ENCODE measurements at places on chromosomes 3 and 15.

- no peak for DNase-seq
Measured at GRCh38 chr3:137360531-137361201, 402.9 kb downstream of the IL20RB start.

GRCh38 chr3:94258851-94259250, 196.0 kb downstream of the NSUN3 start:
- DNase-seq, result no peak

- DNase-seq, result no peak
Measured at GRCh38 chr3:67414740-67415139, 239.7 kb downstream of the SUCLG2 start.

- no peak for DNase-seq
Measured at GRCh38 chr15:69340243-69340900, 41.7 kb downstream of the PAQR5 start.

DNA sequence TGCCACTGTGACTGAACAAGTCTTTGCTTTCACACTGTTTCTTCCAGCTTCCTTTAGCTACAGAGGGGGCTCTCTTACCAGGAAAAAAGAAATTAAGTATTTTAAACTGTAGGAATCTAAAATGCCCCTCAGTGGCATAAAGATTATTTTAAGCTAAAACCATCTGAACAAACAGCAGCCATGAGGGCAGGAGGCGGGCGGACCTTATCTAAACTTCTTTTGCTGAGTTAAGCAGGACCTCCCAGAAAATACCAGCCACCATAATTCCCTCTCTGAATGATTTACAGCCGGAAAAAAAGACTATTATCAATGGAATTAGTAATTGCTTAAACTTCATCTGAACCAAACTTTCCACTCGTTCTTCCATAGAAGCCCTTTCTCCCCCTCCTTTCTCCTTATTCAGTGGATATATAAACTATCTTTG, 5.2 kb upstream of the TOPAZ1 start:
- DNase-seq, result no peak

DNA sequence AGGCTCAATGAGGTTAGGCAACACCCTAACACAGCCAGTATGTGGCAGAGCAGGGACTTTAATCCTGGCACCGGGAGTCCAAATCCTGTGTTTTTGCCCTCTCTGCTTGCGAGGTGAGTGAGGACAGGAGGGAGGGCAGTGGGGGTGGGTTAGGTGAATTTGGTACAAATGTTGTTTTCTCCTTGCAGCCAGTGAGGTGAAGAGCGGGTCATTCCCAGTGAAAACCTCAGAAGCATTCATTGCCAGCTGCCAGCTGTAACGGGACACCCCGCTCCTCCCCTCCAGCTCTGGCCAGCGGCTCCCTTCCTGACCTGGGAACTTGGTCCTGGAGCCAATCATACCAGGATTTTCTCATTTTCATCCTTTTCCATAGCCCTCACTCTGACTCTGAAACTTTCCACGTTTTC, 45.7 kb upstream of the RAB6B start:
- no peak for DNase-seq

- no peak for DNase-seq
Measured at GRCh38 chr3:190983875-190984274, 121.4 kb upstream of the GMNC start.

GRCh38 chr15:42344763-42345162, 14.5 kb upstream of the CAPN3 start:
- DNase-seq, result no peak

GRCh38 chr3:127598841-127599570, 795 bp downstream of the MCM2 start:
- DNase-seq, result no peak

DNA sequence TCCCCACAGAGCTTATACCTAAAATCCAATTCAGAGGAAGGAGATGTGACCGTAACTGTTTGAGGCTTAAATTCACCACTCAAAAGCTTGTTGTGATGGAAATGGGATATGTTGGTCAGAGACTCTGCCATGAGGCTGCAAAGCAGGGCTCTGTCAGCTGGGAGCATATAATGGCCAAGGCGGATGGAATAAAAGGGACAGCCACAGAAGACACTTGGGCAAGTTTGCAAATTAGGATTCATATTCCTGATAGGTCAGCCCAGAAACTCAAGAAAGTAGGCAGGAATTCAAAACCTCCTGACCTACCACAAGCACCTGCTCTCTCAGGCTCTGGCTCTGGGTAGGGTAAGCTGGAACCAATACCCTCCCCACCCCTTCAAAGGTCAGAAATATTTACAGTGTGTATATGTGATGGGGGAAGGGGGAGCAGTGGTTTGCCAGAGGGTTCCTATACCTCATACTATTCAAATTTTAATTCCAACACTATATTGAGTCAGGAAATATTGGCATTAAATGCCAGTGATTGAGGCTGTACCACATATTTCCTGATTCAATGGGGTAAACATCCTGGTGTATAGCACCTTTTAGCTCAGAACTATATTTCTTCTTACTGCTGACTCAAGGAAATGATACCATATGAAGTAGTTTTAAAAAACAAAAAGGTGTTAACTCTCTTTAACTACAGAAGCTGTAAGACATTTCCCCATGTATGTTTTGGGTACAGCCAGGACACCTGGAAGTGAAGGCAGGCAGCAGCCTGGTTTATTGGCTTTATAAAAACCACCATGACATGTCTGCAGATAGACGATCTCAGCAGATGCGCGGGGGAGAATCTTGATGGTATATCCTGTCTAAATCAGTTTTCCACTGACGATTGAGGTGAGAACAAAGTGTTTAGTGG, 19.2 kb downstream of the FYCO1 start:
- DNase-seq, result no peak

- DNase-seq, result no peak
Measured at GRCh38 chr15:88021601-88022000, 234.9 kb downstream of the NTRK3 start.

- DNase-seq, result no peak
Measured at GRCh38 chr3:177382944-177383343, 185.7 kb upstream of the TBL1XR1 start.

DNA sequence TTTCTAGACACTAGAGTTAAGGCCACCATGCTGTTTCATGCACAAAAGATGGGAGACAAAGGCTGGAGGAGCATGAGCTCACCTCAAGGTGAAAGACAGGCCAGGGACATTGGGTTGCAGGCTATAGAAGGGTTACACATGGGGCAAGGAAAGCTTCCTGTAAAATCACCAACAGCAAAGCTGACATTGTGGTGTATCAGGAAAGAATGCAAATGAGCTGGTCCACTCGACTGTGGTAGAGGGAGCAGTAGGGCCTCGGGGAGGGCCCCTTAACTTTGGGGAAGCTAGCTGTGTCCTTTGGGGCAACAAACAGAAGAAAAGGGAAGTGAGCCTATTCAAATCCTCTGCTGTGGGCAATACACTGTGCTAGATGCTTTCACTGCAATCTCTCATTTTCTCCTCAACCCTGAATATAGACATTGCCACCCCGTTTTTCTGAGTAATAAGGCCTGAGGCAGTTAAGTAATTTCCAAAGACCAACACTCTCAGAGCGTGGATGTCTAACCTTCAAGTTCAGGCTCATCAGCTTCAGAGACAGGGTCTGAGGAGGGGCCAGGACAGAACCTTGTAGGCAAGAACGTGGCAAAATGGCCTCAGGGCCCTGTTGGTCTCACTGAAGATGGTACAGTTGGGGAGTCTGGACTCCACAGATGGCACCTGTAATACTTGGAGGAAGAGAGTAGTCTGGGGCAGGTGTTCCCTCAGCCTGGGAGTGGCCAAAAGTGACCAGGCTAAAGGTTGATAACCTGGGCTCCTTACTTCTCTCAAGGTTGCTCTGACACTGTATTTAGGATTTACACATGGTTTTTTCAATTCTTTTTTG, 24.1 kb downstream of the CX3CR1 start:
- DNase-seq, result peak; percentile 80

- no peak for DNase-seq
Measured at GRCh38 chr3:182303169-182303568, 490.1 kb upstream of the ATP11B start.

DNA sequence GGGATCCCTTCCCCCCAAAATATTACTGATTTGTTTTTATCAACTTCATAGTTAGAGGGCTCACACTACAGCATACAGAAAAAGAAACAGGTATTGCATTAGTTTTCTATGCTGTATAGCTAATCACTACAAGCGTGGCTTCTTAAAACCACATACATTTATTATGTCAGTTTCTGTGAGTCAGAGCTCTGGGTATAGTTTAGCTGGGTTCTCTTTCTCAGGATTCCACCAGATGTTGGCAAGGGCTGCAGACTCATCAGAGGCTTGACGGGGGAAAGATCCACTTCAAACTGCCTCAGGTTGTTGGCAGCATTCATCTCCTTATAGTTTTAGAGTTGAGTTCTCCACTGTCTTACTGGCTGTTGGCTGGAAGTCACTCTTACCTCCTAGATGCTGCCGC, 328.0 kb downstream of the NLGN1 start:
- DNase-seq, result no peak

DNA sequence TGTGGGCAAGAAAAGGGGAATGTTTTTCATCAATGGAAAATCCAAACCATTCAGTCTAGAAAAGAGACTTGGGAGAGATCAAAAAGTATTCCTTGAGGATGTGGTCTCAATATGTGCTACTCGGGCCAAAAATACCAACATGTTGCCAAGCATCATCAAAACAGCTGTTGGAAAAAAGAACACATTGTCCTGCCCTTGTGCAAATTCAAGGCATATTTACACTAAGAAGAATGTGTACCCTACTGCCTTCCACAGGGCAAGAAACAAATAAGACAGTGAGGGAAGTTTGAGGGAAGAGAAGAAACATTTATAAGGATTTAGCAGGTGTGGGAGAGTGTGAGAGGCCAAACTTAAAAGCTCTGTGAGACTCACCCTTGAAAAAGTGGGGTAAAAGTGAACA, 252.1 kb downstream of the NTRK3 start:
- no peak for DNase-seq

GRCh38 chr15:55552926-55553325, 35.2 kb downstream of the PYGO1 start:
- no peak for DNase-seq

GRCh38 chr3:151724576-151725562, 8.9 kb upstream of the AADACL2 start:
- no peak for DNase-seq

DNA sequence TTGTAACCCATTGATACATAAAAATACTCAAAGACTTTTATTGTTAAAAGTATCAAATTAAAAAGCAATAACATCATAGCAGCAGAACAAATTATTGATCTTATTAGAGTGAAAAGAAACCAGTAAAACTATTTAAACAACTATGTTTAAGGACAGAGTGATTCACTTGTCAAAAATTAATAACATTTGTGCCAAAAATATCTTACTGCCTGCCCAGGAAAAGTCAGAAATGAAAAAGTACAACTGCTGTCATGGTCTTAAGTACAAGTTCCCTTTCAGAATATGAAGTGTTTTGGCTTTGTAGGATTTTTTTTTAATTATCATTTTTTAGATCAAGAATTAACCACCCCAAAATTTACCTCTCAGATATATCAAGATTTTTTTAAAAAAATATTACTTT, 3.4 kb downstream of the IFT57 start:
- no peak for DNase-seq

GRCh38 chr3:16329826-16330129, 64.8 kb downstream of the OXNAD1 start:
- no peak for DNase-seq

DNA sequence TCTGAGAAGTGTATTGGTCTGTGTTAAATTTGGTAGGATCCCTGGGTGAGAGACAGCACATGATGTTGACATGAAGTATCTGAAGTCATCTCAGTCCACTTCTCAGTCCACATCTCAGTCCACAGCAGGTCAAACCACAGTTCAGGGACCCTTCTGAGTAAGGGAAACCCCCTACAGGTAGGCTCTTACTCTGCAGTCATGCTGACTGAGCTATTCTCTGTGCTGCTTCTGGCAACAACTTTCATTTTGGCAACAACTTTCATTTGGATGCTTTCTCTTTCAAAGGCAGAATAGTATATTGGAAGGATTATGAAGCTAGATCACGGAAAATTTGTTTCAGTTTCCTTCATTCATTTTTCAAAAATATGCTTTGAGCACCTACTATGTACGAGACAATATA, 178.2 kb upstream of the GOLIM4 start:
- peak; percentile 46 for DNase-seq

DNA sequence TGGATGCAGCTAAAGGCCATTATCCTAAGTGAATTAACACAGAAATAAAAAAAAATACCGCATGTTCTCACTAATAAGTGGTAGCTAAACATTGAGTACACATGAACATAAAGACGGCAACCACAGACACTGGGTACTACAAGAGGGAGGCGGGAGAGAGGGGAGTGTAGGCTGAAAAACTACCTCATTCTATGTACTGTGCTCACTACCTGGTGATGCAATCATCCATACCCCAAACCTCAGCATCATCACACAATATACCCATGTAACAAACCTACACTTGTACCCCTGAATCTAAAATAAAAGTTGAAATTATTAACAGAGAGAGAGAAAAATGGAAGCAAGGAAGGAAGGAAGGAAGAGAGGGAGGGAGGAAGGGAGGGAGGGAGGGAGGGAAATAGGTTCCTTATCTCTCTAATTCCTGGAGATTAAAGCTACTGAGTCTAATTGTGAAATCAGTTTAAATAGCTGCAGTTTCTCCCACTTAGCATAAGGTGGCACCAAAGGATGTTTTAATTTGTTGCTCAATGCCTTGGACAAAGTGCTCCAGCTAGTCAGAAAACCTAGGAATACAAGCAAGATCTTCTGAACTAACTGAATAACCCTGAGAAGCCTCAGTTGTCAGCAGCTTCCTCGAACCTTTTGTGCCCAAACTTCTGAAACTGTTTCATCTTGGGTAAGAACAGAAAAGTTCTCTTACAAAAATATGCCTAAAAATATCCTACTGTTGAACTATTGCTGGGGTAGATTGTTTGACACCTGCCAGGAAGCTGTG, 79.4 kb upstream of the ATP11B start:
- peak; percentile 45 for DNase-seq

DNA sequence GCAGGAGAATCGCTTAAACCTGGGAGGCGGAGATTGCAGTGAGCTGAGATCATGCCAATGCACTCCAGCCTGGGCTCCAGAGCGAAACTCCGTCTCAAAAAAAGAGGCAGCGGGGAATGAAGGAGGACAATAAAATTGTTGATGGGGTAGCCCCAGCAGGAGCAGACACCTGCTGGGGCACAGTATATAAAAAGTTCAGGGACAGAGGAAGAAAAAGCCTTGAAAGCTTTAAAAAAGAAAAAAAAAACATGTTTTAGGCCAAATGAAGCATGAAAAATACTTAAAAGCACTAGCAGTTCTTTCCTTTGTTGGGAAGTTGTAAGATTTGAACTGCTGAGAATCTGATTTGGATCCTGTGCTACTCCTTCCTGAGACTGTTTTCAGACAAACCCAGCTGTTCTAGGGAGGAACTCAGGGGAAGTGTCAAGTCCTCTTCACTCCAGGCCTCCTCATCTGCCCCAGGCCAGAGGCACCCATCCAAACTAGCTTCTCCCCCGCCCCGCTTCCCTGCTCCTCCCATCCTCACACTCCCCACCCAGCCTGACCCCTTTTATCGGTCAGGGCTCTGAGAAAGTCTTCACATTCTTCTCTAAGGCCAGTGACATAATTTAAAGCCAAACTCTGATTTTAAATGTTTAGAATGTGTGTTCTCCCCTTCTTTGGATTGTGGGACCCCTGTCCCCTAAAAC, 4.9 kb downstream of the IL17RD start:
- DNase-seq, result no peak

All from GM10248 (cell line).